ENCODE measurements at places on chromosomes 1 and 21.

GRCh38 chr1:6822530-6823359 lies 37.5 kb downstream of the CAMTA1 start:
- DNase-seq: no peak

DNA sequence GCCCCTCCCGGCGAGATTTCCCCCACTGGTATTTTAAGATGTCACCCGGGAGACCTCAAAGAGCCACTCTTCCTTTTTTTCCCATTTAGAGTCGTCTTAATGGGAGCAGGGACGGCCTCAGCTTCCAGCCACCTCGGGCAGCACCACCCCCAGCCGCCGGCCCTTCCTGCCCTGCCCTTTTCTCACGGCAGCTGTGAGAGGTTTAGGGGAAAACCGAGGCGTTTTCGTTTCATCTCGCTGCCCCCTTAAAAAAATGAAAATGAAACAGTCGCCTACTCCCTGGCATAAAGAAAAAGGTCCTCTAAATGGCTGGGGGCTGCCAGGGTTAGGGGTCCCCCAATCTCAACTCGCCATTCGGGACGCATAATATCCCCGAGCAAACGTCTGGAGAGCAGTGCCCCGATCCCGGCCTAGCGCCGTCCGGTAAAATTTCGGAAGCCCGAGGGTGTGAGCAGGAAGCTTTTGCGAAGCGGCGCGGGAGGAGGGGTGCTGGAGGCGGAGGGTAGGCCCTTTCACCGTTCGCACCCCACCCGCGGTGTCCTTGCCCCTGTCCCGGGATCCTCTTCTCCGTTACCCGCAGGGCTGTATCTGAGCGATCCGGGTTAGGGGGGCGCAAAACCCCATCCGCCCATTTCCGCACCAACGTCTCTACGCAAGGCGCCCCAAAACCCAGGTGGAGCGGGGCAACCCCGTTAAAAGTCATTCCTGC lies 1.2 kb downstream of the RUNX3 start:
- no peak for DNase-seq

GRCh38 chr1:232484856-232485255 lies 145.1 kb downstream of the SIPA1L2 start:
- DNase-seq: no peak

DNA sequence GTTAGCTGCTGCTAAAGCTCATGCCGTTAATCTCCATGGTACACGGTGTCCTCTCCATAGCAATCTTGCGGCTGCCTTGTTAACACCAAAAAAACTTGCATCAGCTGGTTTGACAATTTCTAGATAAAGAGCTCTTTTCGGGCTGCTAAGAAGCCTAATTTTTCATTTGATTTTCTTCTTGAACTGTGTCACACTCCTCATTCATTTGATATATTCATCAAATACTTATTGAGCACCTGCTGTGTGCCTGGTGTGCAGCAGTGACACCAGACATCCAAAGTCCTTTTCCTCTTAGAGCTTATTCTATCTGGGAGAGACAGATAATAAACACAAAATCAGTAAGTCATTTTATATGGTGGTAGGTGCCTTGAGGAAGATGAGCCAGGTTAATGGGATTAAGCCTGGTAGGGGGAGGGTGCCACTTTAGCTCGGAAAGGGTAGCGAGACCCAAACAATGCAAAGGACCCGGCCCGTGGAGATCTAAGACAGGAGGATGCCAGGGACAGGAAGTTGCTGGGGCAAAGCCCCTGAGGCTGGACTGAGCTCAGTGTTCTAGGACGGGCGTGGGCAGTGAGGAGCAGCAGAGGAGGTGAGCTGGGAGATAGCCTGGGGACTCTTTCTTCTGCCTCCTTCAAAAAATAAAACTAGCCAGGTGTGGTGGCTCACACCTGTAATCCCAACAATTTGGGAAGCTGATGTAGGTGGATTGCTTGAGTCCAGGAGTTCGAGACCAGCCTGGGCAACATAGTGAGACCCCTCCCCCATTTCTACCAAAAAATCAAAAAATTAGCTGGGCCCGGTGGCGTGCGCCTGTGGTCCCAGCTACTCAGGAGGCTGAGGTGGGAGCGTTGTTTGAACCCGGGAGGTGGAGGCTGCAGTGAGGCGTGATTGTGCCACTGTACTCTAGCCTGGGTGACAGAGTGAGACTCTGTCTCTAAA lies 50.7 kb upstream of the LGALS8 start:
- DNase-seq: no peak

DNA sequence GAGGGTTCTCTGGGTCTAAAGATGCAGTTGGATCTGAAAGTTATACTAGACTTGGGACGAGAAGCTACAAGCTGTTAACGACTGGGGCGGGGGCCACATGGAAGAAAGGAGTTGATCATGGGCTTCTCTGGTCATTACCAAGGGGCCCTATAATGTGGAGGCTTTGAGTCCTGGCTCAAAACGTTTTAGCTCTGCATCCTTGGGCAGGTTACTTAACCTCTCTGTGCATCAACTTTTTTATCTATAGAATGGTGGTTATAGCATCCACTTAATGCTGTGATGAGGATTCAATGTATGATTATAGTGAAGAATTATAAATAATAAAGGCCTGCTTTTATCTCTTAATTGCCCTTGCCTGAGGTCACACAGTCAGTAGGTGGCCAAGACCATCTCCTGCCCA lies 53.1 kb downstream of the UBIAD1 start:
- DNase-seq: no peak

DNA sequence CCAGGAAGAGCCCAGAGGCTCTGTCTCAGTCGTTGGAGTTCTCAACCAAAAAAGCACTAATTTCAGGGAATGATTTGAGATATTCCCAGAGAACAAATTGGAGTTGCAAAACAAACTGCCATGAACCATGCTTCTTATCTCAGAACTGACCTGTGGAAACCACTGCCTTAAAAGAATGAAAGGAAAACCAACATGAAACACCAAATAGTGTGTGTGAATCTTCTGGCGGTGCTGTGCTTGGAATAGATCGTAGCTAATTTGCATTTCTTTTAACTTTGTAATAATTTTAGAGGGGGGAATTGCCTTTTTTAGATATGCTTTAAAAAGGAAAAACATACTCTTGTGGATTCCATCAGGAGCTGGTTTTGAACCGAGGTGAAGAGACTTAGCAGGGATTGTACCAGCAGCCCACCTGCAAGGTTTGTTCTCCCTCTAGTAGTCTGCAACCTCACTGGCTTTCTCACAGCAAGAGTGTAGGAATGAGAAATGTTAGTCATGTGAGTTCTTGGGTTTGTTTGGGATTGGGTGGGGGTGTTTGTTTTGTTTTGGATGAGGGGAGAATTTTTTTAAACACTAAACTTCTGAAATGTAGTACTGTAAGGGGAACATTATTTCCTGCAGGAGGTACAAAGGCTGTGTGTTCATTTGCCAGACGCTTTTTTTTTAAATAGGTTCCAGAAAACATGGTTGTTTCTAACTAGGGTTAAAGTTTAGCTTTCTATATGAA lies 45.7 kb upstream of the ANGPTL1 start:
- DNase-seq: no peak

DNA sequence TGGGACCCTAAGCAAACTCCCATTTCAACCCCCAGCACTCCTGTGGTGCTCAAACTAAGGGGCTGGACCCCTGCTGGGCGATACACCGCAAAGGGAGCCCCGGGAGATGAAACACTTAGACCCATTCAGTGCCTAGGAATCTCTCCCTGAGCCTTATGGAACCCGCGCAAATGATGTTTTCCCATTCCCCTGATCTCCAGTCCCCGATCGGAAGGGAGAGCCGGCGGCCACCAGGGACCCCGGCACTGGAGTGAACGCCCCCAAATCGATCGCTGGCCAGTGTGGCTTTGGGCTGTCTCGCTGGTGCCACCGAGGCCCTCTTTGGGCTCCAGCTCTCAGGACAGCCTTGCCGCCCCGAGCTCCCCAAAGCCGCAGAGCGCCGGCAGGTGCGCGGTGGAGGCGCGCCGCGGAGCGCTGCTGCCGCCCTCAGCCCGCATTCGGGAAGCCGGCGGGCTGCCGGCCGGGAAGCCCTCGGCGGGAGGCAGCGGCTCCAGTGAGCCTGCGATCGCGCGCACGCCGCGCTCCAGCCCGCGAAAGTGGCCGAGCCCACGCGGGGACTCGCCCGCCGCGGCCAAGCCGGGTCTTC lies 1.1 kb downstream of the PLXNA2 start:
- DNase-seq: no peak

DNA sequence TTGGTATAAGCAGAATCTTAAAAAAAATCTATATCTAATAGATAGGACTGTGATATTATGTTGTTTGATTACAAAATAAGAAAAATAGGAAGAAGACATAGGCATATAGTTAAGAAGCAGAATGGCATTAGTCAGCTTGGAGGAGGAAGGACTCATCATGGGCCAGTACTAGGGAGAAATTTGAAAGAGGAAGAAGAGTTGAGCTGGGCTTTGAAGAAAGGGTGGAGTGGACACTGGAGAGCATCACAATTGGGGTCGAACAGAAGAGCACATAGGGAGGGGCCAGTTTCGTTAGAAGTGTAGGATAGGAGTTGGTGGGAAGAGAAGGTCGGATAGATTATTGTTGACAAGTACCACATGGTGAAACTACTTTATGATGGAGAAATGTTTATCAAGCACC lies 129.3 kb downstream of the CACHD1 start:
- no peak for DNase-seq

DNA sequence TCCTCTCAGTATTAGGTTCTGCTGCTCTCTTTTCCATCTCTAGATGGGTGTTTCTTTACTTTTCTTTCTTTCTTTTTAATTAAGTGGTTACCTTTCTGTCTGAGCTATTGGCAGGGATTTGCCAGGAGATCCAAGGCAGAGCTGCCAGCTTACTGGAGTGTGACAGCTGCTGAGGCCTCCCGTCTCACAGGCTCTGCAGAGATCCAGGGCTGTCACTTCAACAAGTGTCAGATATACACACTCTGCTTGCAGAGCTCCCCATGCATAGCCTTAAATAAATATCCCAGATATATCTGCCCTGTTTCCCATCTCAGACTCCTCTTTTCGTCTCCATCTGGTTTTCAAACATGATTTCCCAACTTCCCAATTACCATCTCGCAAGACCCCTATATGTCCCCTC lies 124.3 kb downstream of the NOS1AP start:
- no peak for DNase-seq

GRCh38 chr1:212368073-212368484 lies 46.6 kb downstream of the PACC1 start:
- peak; percentile 32 for DNase-seq

DNA sequence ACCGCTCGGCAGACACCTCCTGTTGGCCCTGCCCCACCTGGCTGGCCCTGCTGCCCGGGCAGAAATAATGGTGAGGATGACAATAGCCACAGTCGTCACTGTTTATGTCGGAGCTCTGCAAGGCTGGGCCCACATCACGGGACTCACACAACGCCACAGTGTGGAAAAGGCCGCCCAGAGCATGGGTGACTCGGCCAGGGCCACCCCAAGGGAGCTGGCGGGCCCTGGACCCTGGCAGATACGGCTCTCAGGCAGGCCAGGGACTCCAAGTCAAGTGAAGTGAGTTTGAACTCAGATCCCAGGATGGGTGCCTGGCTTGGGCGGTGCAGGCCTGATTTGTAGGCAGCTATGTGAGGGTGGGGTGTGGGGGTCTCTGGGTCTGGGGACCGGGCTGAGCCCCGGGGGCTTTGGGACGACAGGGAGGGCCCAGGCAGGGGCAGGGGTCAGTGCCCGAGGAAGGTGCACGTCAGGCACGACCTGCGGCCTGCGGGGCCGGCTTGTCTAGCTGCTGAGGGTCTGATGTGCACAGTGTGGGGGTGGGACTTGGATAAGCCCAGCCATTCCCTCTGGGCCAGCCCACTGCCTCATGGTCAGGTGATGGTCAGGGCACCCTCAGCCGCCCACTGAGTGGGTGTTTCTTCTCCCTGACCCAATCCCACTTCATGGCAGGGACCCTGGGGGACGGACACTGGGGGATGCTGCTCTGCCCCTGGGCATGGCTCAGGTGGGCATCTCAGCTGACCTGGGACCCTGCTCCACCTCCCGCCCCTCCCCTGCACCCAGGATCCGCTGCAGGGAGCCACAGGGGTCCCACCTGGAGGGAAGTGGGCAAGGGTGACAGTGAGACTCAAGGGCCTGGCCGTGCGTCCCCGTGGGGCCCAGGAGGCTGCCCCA lies 1.0 kb downstream of the RNF223 start:
- DNase-seq: no peak

GRCh38 chr1:6157132-6157527 lies 23.0 kb downstream of the CHD5 start:
- no peak for DNase-seq

- no peak for DNase-seq
Measured at GRCh38 chr1:241355311-241356010, 1.5 kb downstream of the RGS7 start.

GRCh38 chr1:106502659-106503058 lies 553.8 kb upstream of the PRMT6 start:
- no peak for DNase-seq

DNA sequence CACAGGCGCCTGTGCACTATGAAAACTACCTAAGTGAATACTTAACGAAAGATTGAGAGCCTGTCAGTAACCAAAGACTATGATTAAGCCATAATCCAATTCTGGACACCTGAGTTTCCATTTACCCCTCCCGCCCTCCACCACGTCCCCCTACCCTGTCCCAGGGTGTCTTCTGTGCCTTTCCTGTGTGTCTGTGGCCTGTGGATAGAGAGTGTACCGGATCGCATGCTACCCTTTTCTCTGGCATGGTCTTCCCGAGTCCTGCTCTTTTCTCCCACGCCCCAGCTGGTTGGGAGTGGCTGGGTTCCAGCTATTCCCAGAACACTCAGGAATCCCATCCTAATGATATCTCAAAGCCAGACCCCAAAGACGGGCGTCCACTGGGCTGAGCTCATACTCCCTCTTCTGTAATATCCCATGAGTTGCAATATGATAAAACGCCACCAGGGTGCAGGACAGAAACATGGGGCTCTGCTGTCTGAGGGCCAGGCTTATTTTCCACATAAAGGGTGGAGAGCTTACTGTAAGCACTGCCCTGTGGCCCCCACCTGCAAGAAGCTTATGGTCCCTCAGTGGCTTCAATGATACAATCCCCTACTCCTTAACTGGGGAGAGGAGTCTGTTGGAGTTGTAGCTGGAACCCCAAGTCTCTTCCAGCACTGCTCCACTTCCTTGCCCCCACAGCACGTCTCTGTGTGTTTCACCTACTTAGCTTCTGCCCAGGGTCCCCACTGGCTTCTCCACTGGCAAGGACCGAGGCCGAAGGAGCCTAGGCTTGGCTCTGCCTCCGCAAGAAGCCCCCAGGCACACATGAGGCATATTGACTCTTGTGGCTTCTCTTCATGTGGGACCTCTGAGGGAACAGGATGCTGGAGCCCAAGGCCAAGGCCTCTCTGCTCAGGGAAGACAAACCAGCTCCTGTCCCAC lies 17.6 kb upstream of the ALX3 start:
- DNase-seq: no peak

DNA sequence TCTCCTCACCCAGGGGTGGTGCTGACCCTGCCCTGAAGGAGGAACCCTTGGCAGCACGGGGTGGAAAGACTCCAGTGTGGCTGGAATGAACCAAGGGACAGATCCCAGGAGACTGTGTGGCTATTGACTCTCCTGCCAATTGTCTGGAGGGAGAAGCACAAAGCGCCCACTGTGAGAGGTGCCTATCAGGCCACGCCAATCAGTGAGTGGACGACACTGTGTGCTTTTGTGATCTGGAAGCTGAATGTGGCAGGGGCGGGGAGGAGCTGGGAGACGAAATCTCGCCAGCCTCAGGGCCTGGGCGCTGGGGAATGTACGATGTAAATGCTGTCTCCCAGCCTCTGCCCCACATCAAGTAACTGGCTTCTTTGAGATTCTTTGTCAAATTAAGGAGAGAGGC lies 167.1 kb downstream of the ZBTB18 start:
- DNase-seq: no peak

- no peak for DNase-seq
Measured at GRCh38 chr21:43687566-43688399, 28.4 kb downstream of the RRP1B start.

GRCh38 chr1:115650961-115651360 lies 9.2 kb downstream of the VANGL1 start:
- DNase-seq: no peak
